ENCODE measurements at places on chromosomes 11 and 22. TPM values are rescaled to one million over a fixed set of nuclear protein-coding genes. Genes with fewer than 3 reads are reported as not detected.

DNA sequence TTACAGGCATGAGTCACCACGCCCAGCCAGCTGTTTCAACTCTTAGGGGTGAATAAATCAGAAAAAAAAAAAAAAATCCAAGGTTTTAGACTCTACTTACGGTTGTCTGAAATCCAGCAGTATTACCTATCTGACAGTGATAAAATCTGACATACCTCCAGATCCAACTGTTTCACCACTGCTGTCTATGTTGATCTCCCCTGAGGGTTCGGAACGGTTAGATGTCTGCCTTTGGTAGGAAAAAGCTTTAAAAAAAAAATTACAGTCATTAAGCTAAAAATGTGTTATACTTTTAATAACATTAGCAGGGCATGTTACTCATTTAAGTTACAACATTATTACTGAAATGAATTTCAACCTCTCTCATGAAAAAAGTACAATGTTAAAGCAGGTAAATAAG lies 21.1 kb downstream of the NCAPD3 start:
- no peak for DNase-seq

- DNase-seq: no peak
These were observed 35.2 kb downstream of the FAT3 start for GRCh38 chr11:92259861-92260260.

The PRRG4 gene
- total RNA-seq: 0.18 TPM

DNA sequence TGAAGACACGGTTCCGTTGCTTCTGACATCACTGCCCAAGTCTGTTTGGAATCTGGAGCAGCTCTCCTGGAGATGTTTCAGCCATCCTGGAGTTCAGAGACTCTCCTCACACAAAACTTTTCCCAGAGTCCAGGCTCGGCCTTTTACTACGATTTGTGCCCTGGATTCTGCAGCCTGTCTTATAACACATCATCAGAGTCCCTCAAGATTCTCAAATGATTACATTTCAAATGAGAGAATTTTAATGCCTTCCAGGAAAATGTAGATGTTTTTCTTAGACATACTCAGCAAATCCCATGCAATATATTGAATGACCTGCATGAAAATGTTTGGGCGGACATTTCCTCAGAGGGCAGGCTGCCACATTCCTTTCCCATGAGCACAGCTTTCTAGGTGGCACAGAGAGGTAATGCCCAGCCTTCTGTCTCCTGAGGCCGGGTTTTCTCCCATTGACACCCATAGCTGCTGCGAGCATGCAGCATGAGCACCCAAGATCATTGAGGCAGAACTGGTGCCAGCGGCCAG lies 129.1 kb downstream of the SNX19 start:
- DNase-seq: no peak

DNA sequence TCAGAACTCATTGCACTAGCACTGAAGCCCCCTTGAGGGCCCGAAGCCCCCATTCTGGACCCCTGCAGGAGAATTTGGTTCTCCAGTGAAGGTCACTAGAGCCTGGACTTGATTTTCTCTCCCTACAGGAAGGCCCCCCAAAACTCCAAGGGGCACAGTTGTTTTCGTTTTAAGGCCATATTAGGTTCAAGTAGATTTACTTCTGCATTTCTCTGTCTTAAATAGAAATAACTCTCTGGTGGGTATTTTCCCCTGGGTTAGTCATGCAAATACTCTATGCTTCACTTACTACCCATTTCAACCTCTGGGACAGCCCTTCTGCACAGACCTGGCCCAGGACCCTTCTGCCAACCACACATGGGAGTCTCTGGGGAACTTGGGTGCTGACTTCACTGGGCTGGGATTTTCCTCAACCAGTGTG lies 41.6 kb downstream of the WEE1 start:
- DNase-seq: no peak

GRCh38 chr11:6393989-6394670 lies 3.9 kb downstream of the SMPD1 start:
- peak; percentile 79 for DNase-seq

The OSBP2 gene
- total RNA-seq: 26.7 TPM

- peak; percentile 72 for DNase-seq
These were observed 64.8 kb upstream of the SPON1 start for GRCh38 chr11:13897646-13898276.

DNA sequence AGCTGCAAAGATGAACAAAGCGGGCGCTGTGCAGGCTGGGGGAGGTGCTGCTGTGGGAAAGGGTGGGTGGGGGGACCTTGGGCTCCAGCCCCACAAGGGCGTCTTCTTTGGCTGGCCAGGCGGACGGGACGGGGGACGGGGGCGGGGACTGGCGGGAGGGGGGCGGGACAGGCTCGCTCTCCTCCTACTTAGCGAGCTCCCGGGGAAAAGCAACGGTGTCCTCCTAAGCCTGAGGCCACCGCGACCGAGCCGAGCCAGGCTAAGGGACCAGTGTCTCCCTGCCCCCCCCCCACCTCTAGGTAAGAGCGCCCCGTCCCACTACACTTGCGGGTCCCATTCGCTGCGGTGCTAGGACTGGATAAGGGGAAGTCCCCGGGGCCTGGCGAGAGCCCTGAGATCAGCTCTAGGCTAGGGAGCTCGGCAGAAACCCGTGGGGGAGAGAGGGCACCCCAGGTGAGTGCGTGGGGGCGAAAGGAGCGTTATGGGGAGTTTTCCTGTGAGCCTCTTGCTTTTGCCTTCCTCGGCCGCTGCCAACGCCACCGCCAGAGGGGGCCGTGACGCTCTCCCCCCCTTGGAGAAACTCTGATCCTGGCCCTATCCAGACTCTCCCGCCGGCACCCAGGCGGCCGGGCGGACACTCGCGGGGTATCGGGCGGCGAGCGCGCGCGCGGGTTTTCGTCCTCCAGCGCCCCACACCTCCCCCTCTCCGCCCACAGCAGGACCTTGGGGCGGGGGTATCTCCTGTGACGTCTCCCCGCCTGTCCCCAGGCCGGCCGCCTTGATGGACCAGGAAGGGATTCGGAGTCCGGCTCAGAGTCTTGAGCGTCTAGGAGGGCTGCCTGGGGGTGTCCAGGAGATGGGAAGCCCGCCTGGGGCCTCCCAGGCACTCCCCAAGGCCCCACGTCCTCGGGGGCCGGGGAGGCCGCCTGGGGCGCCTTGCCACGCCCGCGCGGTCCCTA lies at the start of gene PHLDB1:
PHLDB1 (plus strand) TSS at position 215 of the 959 bp plus-strand sequence. CDS start 6,222 bp downstream, outside the sequence.
- DNase-seq: peak; percentile 63

GRCh38 chr11:119794756-119795155 lies 65.8 kb upstream of the NECTIN1 start:
- DNase-seq: peak; percentile 50

The ZNF280B gene
- 4.8 TPM for total RNA-seq

- DNase-seq: no peak
These were observed 165.2 kb downstream of the PGR start for GRCh38 chr11:100964435-100964834.

GRCh38 chr11:26330262-26330661 lies 1.7 kb upstream of the ANO3 start:
- DNase-seq: no peak

The SESN3 gene
- total RNA-seq: 165 TPM

- DNase-seq: no peak
These were observed 81.2 kb downstream of the EXT2 start for GRCh38 chr11:44176546-44177213.

The ARHGAP42 gene
- total RNA-seq: 21.4 TPM

Data from cerebellum (tissue), 4 donors.